Hematopoietic multipotent progenitor cell treated with erythropoietin and hydrocortisone succinate and interleukin-3 and kit ligand, for 6 days (in vitro differentiated cells): ENCODE measurements at places on chromosomes 1 and 21.

DNA sequence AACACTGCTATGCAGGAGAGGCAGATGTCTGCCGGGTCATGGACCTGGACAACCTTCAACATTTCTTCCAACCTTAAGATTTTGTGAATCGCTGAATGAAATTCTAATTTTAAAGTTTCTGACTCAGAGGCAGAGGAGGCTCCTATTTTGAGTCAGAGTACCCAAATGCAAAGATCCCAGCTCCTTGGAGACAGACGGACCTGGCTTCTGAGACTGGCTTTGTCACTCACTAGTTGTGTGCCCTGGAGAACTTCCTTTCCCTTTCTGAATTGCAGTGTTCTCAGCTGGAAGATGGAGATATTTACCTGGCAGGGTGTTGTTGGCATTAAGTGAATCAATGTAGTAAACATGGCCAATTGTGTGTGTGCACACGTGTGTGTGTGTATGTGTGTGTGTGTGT lies 51.9 kb downstream of the IER5 start:
- no peak for DNase-seq

GRCh38 chr1:53847980-53848379 lies 9.9 kb upstream of the NDC1 start:
- no peak for DNase-seq

DNA sequence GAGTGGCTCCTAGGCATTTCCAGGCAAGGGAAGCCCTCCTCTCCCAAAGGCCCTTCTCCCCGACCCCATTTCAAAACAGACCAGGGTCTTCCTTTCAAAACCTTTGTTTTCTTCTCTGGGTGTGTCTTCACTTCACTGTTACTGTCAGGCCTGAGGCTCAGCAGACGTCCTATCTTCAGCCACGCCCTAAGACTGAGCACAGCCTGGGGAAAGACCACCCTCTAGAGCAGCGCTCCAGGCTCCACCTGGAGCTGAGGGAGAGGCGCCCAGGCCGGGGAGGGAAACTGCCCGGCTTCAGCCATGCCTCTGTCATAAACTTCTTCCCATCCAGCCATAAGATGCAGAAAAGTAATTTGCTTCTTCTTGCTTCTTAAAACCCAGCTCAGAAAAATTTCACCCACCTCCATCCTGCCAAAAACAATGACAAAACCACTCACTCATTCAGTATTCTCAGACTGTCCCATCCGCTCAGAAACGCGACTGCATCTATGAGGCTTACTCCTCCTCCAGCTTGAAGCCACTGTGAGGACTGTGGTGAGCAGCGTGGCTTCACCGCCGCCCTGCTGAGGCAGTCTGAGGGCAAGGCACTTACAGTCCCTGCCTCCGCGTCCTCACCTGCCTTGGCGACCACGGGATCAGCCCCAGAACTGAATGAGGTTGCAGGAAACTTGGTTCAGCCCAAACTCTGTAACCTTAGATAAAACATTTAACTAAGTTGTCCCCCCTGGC lies 36.1 kb downstream of the VN1R5 start:
- DNase-seq: peak; percentile 27

- no peak for DNase-seq
Measured at GRCh38 chr1:8473891-8474300, 156.0 kb downstream of the SLC45A1 start.

- no peak for DNase-seq
Measured at GRCh38 chr21:27715131-27715530, 748.2 kb upstream of the ADAMTS5 start.

- no peak for DNase-seq
Measured at GRCh38 chr1:19398309-19398760, 86.2 kb downstream of the SLC66A1 start.

DNA sequence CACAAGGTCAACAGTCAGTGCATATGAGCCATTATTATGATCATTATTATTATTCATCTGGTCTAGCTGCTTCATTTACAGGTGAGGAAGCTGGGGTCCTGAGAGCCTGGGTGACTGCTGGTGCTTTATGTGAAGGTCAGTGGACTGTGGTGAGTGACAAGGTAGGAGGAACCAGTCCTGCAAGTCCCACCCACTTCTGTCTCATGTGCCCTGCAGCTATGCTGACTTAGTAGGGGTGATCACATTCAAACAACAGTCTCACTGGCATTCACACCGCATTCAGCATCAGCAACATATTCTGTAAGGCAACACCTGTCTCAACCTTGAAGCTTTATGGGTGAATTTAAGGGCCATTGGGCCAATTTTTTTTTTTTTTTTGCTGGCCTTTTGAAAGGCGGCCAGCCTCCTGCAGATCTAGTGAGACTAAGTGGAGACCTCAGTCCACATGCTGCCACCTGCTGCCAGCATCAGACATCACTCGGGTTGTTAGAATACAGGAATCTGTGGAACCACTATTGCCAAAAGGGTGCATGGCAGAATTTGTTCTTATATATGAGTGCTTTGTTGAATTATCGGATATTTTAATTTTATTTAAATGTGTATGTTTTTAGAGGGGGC lies 59.9 kb upstream of the CACNA1E start:
- DNase-seq: peak; percentile 43

- no peak for DNase-seq
Measured at GRCh38 chr1:30052178-30052577, 671.2 kb downstream of the MATN1 start.

- no peak for DNase-seq
Measured at GRCh38 chr1:150957666-150958065, 17.0 kb downstream of the CERS2 start.

DNA sequence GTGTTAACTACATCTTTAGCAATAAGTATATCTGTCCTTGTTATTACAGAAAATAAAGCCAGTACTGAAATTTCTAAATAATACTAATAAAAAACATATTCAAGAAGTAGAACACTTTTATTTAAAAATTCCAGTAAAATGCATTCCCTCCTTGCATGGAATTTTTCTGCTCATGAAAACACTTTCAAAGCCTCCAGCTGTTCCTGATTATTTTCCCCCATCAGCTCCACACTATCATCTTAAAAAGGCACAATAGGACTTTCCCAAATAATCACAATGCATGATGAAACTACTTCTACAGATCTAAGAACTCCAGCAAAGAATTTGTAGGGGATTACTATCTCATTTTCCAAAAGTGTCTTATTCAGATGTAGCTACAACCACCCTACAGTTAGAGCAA lies 162.6 kb upstream of the USP25 start:
- DNase-seq: no peak

DNA sequence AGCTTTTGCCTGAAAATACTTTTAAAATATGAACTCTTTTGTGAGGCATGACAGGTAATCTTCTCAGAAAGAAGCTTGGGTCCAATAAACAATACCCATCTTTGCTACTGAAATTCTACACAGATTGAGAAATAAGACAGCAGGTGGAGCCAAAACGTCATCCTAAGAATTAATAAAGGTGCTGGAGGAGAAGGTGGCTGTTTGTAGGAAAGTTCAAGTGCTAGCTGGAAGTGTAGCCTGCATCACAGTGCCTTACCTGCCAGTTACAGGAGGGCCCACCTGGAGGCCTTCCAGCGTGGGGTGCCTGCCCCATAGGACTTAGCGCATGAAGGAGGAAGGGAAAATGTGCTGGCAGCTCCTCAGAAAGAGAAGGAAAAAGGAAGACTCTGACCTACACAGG lies 93.7 kb downstream of the TTC3 start:
- peak; percentile 42 for DNase-seq

DNA sequence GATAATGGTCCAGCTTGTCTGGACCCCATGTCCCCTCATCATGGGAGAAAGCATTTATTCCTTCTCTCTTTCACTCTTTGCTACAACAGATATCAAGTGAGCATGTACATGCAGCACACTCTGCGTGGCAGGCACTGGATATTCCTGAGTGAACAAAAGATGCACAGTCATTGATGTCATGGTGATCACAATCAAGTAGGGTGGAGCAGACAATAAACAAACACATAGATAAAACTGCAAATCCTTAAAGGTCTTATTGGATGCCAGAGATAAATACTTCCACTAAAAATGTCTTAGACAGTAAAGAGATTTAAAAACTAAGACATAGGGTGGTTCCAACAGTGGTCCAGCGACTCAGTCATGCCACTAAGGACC lies 178.0 kb downstream of the ZC3H11B start:
- no peak for DNase-seq

DNA sequence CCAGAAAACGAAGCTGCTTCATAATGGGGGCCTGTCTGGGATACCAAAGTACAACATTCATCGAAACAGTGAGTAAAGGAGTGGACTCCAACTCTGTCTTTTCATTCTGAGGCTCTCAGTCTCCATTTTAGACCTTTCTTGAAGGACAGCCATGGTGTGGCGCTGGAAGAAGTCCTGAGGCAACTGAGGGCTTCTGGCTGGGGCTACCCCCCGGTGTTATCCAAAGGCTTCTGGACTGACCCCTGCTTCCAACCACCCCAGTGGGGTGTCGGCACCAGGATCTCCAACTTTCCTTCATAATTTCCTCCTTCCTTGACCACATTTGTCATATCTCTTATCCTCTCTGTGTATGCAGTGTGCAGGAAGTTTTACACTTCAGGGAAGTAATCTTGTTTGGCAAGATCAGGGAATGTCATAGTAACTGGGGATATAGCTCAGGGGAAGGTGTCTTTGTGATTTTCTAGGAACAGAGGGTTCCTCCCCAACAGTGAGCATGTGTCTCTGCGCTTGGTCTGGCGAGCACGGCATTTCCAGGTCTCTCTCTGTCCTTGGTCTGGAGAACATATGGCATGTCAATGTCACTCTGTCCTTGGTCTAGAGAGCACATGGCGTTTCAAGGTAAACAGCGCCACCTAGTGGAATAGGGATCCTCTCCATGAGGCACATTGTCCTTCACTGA lies 19.4 kb upstream of the BSDC1 start:
- DNase-seq: peak; percentile 97

- no peak for DNase-seq
Measured at GRCh38 chr1:89627596-89627962, 5.3 kb upstream of the LRRC8C start.

GRCh38 chr1:152348447-152348846 lies 11.4 kb downstream of the FLG2 start:
- DNase-seq: peak; percentile 9

DNA sequence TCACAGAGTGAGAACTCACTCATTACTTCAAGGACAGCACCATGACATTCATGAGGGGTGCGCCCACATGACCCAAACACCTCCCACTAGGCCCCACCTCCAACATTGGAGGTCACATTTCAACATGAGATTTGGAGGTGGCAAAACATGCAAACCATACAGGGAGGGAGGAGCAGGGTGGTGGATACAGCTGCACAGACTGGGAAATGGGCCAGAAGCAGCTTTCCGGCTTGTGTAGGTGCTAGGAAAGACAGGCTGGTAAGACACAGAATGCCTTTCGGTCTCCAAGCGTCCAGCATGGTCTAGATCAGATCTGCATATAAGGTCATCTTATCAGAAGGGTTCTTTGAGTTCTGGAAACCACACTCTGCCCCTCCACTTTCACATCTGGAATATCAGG lies 35.1 kb upstream of the TINAGL1 start:
- DNase-seq: no peak

GRCh38 chr1:114854693-114855320 lies at the start of gene SYCP1:
SYCP1 (plus strand) TSS chr1:114854863; CDS start chr1:114855465, 602 bp downstream.
- peak; percentile 2 for DNase-seq

- no peak for DNase-seq
Measured at GRCh38 chr1:49408346-49408745, 615.4 kb downstream of the AGBL4 start.

DNA sequence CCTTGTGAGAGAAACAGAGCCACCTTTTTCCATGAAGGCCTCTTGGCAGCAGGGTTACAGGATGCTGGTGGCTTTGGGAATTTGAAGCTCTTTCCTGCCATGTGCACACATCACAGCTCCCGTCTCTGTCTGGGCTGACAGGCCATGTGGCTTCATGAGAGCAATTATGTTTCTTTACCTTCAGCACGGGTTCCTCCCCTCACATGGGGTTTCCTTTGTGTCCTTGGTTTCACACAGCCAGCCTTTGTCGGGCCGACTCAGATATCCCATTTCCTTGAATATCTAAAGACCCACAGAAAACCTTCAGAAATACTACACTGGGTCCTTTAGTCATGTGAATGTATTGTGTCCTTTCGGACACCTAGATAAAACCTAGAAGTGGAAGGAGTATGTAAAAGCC lies 7.1 kb downstream of the CLIC6 start:
- no peak for DNase-seq

GRCh38 chr21:18840239-18840638 lies 436.7 kb upstream of the TMPRSS15 start:
- DNase-seq: peak; percentile 36

GRCh38 chr1:86450847-86451246 lies 17.9 kb upstream of the CLCA1 start:
- DNase-seq: no peak

- no peak for DNase-seq
Measured at GRCh38 chr1:34779962-34780361, 1.1 kb upstream of the GJB3 start.

DNA sequence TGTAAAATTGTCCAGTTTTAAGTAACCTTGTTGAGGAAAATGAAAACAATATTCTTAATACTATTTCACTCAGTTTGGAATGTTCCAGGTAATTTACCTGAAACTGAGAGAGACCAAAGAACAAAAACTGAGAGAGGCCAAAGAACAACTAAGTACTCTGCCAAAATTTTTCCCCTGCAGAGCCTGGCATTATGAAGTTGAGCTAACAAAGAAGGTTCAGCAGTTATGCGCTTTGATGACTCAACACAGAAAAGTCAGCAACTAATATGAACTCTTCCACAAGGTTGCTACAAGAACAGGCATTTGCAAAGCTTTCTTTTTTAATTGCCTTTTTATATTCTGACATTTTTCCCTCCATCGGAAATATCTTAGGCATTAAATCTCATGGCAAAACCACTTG lies 270.9 kb downstream of the CHRM3 start:
- no peak for DNase-seq

DNA sequence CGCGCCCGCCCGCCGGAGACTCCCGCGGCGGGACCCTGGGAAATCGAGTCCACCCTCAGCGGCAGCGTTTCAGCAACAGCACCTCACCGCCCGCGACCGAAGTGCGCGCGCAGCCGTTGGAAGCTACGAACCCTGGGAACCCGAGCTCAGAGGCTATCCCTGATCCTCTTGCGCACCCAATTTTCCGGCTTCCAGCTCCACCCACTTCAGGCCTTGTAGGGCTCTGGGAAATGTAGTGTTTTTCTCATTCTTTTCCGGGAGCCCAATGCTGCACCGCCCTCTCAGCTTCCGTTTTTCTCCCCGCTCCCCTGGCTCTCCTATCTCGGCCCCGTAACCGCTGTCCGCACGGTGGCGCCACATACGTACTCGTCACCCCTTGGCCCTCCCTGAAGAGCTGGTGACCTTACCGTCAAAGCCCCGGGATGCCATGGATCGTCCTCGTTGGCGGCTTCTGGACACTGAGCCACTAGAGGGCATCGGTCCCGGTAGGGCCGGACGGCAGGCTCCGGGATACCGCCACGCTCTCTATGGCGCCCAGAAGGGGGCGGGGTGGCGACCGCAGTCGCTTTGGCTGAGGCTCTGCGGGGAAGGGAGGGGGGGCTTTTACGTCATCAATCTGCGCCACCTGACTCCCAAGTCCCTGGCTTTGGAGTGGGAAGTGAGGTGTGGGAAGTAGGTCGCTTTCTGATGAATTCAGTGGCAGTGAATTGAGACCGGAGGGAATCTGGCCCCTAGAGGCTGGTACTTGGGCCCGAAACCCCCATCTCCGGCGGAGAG lies at the start of the genes ODR4 and TPR:
Gene ODR4 (plus strand): TSS at position 687 of the 777 bp plus-strand sequence. CDS start 3,948 bp downstream, outside the sequence.
Gene TPR (minus strand): TSS at position 102 of the 777 bp plus-strand sequence. CDS start 225 bp downstream, outside the sequence.
- peak; percentile 99 for DNase-seq

GRCh38 chr1:202288177-202288576 lies 53.6 kb downstream of the UBE2T start:
- DNase-seq: no peak
